Stimulated activated CD8-positive, alpha-beta memory T cell treated with anti-CD3 and anti-CD28 coated beads, Interleukin-7, amount 100 ng/mL, for 48 hours (primary cell): ENCODE measurements at places on chromosomes 1 and 21.

DNA sequence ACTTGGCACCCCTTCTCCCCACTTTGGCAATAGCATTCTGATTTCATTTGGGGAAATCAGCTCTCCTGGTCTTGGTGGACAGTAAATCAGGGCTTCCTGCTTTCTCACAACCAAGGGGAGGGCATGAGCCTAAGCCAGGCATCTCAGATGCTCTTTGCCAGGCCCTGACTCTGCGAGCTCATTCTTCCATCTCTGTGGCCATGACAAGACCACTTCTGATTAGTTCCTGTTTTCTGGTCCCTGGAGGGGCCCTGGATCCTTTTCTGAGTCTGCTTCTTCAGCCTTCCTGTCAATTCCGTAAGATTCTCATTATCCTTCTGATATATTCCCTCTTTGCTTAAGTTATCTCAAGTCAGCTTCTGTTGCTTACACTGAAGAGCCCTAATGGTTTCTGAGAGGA lies 210.4 kb downstream of the HIVEP3 start:
- no peak for DNase-seq

DNA sequence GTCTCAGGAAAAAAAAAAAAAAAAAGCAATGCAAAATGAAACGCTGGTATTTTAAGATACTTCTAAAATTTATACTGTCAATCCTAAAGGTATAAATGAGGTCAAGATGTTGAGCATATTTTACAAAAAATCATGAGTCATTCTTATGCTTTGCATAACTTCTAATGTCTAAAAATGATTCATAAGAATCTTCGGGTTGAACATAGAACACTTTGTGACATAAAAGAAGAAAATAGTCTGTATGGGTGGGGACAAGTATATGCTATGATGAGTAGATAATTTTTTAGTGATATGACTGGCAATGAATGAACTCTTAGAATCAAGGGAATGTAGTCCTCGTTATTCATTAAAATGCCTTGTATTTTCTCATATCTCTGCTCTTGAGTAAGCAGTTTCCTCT lies 416.9 kb upstream of the USP24 start:
- DNase-seq: no peak

GRCh38 chr1:93603601-93604000 lies 78.0 kb downstream of the BCAR3 start:
- DNase-seq: no peak

- no peak for DNase-seq
Observed at GRCh38 chr21:27693376-27693775, 726.5 kb upstream of the ADAMTS5 start.
